ENCODE measurements at places on chromosomes 1 and 21.

DNA sequence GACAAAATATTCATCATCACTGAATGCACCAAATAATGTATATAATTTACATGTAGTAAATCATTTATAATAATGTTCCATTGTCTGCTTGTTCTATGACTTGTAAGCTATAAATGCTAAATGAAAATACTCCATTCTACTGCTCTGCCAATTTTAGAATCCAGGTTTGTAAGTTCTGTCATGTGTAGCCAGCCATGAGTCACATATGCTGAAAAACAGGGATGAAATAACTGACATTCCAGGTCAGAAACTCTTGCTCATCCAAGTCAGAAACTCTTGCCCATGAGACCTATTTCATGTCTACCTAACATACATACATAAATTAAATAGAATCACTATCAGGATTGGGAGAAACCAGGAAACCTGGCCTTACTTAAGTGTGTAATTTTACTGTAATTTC is 95.6 kb downstream of the ASH1L start:
- no peak for DNase-seq

DNA sequence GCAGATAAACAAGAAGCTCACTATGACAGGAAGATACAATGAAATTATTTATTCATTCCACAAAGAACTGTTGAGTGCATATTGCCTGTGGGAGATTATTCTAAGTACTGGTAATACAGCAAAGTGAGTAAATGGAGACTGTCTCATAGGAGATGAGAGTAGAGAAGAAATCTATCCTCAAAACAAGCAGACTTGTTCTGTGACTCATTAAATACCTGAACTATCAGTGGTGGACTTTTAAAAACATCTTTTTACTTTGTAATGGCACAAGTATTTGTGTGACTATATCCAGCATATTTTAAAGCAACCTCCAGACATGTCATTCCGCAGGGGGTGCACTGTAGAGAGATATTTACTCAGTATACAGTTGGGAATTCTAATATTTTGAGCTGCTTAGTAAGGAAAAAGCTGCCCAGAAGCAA is 259.2 kb downstream of the FMN2 start:
- DNase-seq, result no peak

DNA sequence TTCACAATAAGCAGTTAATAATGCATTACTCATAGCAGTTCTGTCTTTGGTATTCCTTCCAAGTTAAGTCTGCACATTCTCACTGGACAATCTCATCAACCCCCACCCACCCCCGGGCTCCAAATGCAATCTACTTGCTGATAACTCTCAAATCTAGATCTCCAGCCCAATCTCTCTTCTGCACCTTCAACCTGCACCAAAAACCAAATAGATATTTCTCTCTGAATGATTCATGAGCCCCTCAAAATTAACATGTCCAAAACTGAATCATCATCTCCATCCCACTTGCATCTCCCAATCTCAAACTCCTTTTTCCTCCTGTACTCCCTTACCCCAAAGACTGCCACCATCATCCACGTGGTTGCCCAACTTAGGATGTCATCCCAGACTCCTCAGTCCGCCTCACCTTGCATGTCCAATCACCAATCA is 2.7 kb downstream of the DOCK7 start:
- no peak for DNase-seq

- no peak for DNase-seq
Measured at GRCh38 chr1:225070972-225071371, 141.5 kb downstream of the DNAH14 start.

- DNase-seq, result no peak
Measured at GRCh38 chr1:157438613-157439012, 113.7 kb downstream of the FCRL5 start.

DNA sequence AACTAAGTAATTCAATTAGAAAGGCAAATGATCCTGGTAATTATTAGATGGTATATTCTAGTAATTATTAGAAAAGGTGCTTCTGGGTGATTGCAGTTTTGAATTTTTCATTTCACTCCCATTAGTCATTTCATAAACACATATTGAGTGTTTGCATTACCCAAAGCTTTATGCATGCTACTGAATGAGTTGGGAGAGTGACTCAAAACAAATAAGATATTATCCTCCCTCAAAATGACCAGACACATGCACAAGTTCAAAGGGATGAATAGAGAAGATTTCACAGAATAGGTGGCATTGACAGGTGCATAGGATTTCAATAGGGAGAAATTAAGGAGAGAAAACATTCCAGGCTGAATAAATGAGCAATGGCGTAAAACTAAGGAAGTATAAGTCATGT is 84.7 kb downstream of the PHTF1 start:
- DNase-seq, result no peak

DNA sequence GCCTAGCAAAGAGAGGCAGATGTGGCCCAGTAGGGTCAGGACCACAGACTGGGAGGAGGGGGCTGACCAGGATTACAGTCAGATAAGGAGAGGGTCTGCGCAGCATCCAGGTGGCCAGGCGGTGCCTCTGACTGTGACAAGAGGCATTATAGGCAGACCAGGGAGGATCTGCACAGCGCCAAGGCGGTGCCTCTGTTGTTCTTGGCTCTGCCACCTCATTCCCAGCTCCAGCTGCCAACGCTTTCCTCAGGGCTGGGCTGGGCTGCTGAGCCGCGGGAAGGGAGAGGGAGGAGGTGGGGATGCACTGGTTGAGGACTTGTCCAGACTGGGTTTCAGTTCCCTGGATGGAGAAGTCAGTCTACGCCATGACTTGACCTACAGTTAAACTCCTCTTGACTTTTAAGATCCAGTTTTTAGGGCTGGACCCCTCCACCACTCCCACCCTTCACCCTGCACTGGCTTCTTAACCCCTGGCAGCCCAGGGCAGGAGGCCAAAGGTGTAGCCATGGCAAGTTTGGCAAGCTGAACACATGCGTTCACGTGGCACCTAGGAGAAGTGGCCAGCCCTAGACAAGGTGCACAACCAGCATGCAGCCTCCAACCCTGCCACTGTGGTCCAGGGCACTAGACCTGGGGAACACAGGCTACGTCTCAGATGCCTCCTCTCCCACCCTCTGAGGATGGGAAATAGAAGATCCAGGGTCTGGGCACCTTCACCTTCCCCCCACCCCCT is 4.5 kb upstream of the CRABP2 start:
- no peak for DNase-seq

DNA sequence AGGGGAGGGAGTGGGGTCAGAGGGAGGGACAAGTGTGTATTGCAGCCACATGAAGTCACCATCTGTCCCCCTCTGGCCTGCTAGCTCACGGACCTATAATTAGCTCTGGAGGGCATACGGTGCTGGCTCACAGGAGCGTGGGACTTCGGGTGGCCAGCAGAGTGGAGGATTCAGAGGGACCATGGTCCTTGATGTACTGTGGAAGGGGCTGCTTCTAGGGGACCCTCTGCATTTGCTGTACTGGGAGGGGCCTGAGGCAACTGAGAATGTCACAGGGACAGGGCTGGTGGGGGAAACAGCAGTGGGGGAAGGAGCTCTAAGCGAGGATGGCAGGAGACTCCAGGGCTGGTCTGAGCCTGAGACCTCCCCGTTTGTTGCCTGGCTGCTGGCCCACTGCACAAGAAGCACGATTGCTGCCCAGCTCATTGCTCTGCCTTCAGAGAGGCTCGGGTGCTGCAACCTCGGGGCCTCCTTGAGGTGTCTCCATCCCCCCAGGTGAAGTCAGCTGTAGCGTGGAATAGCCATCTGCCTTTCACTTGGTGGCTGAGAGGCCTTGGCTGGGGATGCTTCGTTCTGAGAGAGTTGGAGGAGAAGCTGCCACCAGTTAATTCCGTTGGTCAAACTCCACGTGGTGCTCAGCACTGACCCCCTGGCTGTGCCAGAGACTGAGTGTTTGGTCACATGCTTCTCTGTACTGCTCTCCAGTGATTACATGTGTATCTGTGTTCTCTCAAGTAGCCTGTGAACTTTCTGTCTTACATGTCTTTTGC is 2.7 kb downstream of the PPFIA4 start:
- peak; percentile 44 for DNase-seq

GRCh38 chr1:93592551-93592949 is 89.1 kb downstream of the BCAR3 start:
- DNase-seq, result no peak

DNA sequence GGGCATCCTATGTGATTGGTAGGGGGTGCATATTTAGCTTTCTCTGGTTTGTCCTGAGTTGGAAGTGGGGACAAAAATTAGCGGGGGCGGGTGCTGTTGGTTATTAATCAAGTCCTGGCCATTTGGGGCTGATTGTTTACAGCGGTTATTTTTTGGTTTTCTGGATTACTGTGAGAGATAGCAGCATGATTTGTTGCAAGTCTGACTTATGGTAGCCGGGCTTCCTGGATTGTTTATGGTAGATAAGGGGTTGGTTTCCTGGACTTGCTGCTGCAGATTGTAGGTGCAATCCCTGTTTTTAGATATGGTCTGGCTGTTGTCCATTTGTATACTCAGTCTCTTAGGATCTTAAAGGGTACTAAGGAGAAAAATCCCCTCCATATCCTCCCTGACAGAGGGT is 12.1 kb upstream of the PROK1 start:
- no peak for DNase-seq

- no peak for DNase-seq
Measured at GRCh38 chr1:22731924-22732720, 21.5 kb downstream of the EPHB2 start.

- no peak for DNase-seq
Measured at GRCh38 chr1:179951383-179952144, 3.0 kb upstream of the CEP350 start.

- DNase-seq, result no peak
Measured at GRCh38 chr1:173043253-173043652, 7.5 kb downstream of the TNFSF18 start.

- DNase-seq, result no peak
Measured at GRCh38 chr1:216739793-216740192, 16.6 kb upstream of the ESRRG start.

DNA sequence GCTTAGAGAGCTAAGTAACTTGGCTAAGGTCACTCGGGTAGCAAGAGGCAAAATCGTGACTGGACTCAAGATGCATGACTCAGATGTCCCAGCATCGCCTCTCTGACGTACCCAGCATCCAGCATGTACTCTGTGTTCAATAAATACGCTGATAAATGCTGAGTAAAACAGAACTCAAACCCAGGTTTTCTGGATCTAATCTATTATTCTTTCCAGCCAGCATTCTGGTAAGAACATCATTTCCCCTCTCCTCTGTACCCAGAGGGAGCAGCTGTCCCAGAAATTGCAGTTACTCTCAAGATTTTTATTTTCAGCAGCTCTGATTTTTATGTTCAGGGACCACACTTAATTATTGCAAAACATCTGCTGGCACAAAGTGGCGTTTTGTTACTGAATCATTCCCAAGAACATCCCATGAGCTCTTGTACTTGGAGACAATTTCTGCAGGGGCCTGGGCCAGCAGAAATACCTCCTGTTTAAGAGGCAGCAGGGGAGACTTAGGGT is 249.0 kb downstream of the PRDM2 start:
- DNase-seq, result no peak

DNA sequence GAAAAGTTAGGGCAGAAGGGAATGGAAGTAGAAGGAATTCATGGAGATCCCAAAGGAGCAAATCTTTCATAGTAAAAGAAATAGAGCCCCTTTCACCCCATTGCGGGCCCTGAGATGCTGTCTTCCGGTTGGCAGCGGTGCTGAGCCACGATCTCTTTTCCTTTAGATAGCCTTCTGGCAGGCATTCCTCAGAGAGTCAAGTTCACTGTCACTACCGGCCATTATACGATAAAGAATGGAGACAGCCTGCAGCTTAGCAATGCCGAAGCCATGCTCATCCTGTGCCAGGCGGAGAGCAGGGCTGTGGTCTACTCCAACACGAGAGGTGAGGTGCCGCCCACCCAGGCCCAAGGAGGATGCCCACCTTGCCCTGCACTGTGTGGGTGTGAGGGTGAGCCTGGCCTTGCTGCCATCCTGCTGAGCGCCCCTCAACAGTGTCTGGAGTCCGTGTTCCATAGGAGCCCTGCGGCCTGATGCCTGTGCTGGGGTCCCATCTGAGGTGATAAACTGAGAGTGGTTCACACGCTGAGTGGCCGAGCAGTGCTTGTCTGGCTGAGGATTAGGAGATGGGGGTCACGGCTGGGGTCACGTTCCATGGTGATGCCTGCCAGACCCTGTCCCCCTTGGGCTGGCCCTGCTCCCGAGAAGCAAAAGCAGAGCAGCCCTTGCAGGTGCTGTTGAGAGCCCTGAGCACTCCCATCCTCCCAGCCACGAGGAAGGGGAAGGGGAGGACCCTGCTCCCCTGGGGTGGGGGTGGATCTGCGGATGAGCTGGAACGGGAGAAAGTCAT is 20.4 kb upstream of the PWP2 start:
- no peak for DNase-seq

GRCh38 chr1:86887479-86888162 is 26.3 kb downstream of the SELENOF start:
- no peak for DNase-seq
